ENCODE measurements at places on chromosomes 11 and 22.

- DNase-seq = no peak
Observed at GRCh38 chr11:44620328-44620725, 54.9 kb downstream of the CD82 start.

DNA sequence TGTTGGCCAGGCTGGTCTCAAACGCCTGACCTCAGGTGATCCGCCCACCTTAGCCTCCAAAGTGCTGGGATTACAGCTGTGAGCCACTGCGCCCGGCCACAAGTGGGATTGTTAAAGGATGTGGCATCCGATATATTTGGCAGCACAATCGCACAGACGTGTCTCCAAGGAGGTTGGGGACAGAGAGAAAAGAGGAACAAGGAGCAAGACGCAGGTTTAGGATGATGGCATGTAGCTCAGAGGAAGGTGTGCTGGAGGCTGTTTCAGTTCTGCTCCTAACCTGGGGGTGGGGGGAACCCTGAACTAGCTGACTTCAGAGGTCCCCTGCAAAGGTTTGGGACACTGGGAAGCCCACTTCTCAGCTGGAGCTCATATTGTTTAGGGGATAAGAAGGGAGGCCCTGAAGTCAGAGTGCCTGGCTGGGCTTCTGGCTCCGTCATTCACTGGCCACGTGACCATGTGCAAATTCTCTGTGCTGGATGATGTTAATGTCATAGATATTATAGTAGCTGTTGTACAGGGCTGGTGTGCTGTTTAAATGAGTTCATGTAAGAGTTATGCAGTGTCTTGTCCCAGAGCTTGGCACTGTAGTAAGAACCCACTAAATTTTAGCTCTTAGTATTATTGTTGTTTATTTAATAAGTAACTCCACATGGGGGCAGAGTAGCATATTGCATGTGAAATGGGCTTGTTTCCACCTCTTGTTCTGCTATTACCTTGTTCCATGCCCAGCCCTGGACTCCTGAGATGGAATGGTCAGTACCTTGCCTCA is 129.7 kb downstream of the ST3GAL4 start:
- DNase-seq = peak; percentile 33

GRCh38 chr11:37632748-37633147 is 1034.7 kb upstream of the RAG2 start:
- no peak for DNase-seq

DNA sequence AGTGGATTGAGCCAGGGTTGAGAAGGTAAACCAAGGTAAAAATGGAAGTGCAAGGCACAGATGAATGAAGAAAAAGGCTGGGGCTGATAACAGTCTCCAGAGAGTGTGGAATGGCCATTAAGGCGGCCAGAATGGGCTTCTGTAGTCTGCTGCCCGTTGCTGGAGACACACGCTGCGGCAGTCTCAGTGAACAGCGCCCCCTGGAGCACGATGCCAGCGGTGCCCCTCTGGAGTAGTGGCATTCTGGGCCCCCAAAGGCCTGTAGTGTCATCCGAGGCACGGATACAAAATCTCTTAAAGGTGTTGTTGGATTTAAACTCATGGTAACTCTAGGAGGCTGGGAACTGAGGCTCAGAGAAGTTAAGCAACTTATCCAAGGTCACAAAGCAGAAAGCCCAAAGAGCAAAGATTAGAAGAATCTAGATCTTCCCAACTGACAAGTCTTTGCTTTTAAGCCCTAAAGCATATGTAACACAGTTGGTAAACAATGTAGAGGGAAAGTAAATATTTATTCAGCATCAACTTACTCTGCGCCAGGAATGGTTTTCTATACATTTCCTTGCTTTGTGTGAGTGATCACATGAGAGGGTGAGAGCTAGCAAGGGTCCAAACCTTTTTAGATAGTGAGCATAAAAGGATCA is 18.2 kb downstream of the KCNJ1 start:
- DNase-seq = peak; percentile 70

- peak; percentile 5 for DNase-seq
Observed at GRCh38 chr11:131372234-131372962, 2.0 kb downstream of the NTM start.

DNA sequence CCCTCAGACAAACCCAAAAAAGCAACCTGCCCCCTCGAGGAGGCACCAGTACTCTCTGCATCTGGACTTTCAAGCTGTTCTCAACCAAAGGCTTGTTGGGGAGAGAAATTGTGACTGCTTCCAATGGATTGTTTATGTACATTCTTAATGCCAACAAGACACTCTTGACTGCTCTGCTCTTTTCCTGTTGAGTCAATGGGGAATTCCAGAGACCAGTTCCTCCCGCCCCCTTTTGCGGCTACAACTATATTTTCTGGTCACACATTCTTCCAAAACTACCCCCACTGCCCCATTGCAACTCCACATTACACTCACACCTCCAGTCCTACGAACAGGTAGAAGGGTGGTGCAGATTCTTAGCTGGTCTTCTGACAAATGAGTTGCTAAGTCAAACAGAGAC is 187.0 kb downstream of the DSCAML1 start:
- no peak for DNase-seq

All from NCI-H69 (cell line).